ENCODE measurements at places on chromosomes 13 and 19.

GRCh38 chr13:111130116-111130508 lies 15.0 kb downstream of the ARHGEF7 start:
- no peak for DNase-seq

GRCh38 chr13:97278435-97279411 lies 56.6 kb downstream of the MBNL2 start:
- DNase-seq, result no peak

DNA sequence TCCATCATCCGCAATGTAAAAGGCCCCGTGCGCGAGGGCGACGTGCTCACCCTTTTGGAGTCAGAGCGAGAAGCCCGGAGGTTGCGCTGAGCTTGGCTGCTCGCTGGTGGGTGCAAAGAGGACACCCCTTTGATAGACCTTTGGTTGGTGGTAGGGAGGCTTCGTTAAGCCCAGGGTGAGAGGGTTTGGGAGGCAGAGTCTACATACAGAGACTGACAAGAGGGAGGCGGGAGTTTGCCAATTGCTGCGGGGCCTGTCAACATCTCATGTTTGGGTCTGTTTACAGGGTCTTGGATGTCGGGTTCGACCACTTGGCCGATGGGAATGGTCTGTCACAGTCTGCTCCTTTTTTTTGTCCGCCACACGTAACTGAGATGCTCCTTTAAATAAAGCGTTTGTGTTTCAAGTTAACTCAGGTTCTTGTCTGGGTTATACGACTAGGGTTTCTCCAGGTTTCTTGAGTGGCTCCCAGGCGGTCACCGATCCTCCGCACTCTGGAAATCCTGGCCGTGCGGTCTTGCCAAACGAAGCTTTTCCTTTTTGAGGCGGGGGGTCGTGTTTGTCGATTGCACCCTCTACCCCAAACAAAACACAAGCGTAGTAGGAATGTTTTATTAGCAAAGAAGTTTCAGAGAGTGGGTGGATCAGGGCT lies 816 bp downstream of the RPS28 start:
- DNase-seq, result no peak

GRCh38 chr13:98853771-98854221 lies 101.3 kb upstream of the SLC15A1 start:
- no peak for DNase-seq

DNA sequence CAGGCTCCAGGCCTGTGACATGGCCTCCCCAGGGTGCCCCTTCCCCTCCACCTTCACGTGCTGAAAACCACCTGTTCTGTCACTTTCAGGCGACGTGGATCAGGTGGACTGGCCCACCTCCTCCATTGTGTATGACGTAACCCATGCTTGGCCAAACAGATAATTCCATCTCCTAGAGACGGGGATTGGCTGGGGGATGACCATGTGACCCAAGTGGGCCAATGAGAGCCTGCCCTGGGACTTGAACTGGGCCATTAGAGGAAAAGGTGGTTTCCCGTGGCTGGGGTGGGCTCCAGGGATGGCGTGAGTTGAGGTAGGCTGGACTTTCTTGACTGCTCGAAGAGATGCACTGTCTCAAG lies 3.6 kb upstream of the ADAMTSL5 start:
- no peak for DNase-seq

- no peak for DNase-seq
Measured at GRCh38 chr13:25190256-25190655, 18.2 kb upstream of the AMER2 start.

- DNase-seq, result no peak
Measured at GRCh38 chr19:2812414-2813234, 7.0 kb upstream of the ZNF554 start.

GRCh38 chr19:19074196-19074882 lies 10.5 kb downstream of the SLC25A42 start:
- no peak for DNase-seq

DNA sequence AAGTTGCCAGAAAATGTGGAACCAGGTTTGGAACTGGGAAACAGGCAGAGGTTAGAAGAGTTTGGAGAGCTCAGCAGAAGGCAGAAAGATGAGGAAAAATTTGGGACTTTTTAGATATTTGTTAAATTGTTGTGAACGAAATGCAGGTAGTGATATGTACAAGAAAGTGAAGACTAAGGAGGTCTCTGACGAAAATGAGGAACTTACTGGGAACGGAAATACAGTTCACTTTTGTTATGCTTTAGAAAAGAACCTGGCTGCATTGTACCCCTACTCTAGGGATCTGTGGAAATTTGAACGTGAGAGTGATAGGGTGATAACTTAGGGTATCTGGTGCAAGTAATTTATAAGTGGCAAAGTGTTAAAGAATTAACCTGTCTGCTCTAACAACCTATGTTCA lies 632.4 kb downstream of the SLITRK5 start:
- no peak for DNase-seq

- DNase-seq, result no peak
Measured at GRCh38 chr13:80348314-80348713, 7.4 kb upstream of the SPRY2 start.

DNA sequence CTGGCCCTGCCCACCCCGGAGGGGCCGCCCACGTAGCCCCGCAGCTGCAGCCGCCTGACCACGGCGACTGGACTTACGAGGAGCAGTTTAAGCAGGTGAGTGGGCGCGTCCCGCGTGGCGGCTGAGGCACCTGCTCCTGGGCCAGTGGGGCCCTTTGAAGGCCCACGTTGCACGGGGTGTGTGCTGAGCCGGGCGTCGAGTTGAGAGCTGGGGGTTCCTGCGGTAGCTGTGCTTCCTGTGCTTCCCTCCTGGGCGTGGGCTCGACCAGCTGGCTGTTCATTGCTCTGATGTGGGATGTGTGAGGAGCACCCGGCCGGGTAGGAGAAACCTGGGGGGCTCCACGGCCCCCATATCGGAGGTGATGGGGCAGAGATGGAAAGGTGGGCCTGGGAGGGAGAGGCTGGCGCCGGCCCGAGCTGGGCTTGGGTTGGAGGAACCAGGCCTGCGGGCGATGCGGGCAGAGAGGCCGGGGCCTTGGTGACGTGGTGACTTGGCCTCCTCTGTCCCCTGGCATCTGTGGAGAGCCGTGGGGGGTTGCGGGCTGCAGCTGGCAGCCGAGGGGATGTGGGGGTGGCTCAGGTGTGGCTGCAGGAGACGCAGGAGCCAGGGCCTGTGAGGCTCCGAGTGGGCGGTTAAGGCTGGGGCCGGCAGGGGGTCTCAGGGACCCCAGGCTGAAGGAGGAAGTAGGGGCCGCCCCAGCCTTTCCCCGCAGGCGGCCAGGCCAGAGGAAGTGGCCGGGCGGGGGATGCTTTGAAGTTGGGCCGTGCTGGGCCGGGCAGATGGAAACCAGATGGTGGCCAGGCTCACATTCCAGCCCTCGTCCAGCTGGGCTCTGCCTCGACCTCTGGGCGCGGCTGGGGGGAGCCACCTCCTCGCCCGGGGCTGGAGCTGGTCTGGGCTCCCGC lies 7.1 kb downstream of the ARID3A start:
- DNase-seq, result peak; percentile 71

- DNase-seq, result no peak
Measured at GRCh38 chr19:58500242-58500641, 11.6 kb downstream of the SLC27A5 start.

DNA sequence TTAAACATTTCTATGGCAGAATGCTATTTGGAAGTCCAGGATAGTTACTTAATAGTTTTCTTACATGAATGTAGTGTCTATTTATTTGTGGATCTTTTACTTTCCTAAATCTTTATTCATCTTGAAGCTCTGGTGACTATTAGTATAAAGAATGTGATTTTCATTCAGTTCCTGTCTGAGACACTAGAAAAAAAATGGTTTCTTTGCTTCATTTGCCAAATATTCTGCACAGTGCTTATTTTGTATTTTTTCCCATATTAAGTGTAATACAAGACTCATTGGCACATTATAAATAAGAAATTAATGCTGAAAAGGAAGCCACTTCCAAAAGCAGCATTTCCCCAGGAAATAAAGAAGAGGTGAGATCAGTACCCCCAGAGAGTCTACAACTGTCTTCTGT lies 109.8 kb downstream of the POSTN start:
- DNase-seq, result no peak

- DNase-seq, result peak; percentile 74
Measured at GRCh38 chr19:50728084-50728737, 5.0 kb downstream of the CLEC11A start.
